ENCODE measurements at places on chromosomes 11 and 22.

GRCh38 chr11:59158206-59159068, 13.5 kb upstream of the DTX4 start:
- peak; percentile 16 for DNase-seq

DNA sequence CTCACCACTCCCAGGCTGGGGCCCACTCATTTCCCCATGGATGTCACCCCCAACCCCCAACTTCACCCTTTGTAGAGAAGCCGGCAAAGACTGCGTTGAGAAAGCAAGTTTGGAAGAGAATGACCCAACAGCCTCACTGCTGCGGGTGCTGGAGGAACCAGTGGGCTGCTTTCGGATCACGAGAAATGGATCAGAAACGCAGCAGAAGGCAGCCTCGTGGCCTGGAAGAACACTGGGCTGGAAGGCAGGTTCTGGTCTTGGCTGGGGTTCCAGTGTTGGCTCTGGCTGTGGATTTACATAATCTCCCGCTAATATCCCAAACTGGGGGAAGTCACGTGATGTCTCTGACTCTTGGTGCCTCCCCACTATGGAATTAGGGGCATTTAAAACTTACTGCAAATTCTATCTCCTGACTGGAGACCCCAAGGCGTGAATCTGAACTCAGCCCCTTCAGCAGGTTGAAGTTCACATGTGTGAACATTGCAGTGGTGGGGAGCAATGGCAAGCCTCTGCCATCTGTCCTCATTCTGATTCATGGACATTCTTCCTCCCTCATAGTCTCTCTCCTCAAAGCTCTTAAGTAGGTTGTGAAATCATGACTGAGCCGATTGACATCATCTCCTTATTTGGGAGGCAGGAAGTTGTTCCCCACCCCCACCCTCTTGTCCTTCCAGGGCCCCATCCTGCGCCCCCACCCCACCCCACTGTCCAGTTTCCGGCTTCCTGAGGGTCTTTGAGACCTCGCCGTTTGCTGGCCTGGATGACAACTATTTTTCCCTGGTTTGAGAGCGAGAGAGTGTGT, 37.0 kb upstream of the TIMP3 start:
- DNase-seq, result no peak

- no peak for DNase-seq
These were observed 18.9 kb upstream of the LYVE1 start for GRCh38 chr11:10587388-10587787.

DNA sequence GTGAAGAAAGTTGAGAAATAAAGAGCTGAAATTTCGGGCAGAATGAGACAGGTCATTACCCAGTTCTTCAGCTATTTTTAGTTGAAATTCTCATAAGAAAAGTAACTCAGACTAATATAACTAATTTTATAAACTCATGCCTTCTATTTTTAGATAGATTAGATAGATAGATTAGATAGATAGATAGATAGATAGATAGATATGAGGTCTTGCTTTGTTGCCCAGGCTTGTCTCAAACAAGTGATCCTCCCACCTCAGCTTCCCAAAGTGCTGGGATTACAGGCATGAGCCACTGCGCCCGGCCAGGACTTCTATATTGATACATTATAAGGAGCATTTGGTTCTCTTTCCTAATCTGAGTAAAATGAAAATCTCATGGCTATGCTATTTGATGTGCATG, 26.9 kb upstream of the OR8G1 start:
- no peak for DNase-seq

DNA sequence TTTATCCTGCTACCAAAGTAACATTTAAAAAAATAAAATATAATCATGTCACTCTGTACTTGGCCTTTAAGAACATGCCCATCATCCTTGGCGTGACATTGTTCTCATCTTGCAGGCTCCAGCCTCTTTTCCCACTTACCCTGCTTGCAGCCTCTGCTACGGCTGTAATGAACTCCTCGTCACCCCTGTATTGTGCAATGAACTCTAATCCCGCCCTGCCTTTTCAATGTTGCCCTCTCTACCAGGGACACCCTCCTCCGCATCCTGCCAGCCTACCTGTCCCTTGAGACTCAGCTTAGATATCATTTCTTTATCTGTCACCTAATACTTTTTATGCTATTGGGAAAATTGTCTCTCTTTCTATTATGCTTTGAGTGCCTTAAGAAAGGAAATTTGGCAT, 12.6 kb upstream of the MMP20 start:
- no peak for DNase-seq

- no peak for DNase-seq
These were observed 155.7 kb downstream of the CWF19L2 start for GRCh38 chr11:107301878-107302277.

DNA sequence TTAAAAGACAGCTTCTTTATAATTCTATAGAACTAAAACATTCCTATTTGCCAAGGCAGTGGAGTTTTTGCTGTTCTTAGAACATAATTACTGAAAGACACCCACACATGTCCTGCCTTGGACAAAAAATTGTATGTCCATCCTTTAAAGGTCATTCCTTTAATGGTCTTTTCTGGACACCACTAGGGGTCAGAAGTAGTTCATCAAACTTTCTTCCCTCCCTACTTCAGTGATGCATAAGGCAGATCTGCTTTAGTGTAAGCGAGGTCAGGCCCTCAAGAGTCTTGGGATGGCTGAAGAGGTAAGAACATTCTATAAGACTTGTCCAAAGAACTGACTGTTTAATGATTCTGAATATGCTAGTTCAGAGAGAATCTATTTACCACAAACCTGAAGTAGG, 4.3 kb upstream of the OR51V1 start:
- DNase-seq, result no peak

GRCh38 chr11:9947231-9947864, 283.5 kb downstream of the SWAP70 start:
- no peak for DNase-seq

DNA sequence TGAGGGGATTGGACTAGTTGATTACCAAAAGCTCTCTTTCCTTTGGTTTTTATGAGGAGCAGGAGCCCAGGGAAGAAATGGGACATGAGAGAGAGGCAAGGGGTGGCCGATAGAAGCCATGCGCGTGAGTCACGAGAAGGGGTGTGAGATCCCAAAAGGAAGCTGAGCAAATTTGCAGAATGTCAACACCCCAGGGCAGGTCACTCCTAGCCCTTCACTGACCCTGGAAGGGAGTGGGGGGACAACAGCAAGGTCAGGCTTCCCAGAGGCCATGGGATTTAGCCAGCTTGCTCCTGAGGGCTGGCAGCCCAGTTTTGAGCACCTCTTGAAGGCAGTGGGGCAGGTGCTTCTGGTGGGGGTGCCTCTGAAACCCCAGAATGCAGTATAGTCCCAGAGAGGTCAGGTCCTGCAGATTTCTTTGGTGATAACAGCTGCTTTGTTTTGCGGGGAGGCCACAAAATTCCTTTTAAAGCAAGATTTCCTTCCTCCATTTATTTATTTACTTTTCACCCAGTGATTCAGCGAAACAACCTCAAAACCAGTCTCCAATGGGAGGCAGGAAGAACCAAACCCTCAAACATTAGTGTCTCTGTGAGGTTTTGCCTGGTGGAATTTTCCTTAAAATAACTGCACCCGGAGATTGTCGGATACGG, 40.1 kb upstream of the TIMP3 start:
- no peak for DNase-seq

- no peak for DNase-seq
These were observed 11.9 kb downstream of the PATE3 start for GRCh38 chr11:125799808-125800207.

DNA sequence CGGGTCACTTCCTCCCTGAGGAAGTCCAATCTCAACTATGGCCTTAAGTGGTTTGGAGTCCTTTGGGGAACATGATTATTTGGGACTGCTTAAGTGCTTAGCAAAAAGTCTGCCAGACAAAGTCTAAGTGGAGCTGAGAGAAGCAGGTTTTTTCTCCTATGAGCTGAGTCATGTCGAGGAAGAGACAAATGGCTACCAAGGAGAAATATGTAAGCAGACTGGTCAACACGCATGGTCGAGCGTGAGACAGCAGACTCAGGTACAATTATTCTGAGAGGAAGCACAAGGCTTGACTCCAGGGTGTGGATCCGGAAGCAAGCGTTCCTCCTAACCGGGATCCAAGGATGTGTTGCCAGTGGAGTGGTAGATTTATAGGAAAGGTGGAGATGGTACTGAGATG, 30.6 kb downstream of the UBASH3B start:
- DNase-seq, result no peak

GRCh38 chr22:28480000-28480715, 199.5 kb downstream of the TTC28 start:
- DNase-seq, result no peak

DNA sequence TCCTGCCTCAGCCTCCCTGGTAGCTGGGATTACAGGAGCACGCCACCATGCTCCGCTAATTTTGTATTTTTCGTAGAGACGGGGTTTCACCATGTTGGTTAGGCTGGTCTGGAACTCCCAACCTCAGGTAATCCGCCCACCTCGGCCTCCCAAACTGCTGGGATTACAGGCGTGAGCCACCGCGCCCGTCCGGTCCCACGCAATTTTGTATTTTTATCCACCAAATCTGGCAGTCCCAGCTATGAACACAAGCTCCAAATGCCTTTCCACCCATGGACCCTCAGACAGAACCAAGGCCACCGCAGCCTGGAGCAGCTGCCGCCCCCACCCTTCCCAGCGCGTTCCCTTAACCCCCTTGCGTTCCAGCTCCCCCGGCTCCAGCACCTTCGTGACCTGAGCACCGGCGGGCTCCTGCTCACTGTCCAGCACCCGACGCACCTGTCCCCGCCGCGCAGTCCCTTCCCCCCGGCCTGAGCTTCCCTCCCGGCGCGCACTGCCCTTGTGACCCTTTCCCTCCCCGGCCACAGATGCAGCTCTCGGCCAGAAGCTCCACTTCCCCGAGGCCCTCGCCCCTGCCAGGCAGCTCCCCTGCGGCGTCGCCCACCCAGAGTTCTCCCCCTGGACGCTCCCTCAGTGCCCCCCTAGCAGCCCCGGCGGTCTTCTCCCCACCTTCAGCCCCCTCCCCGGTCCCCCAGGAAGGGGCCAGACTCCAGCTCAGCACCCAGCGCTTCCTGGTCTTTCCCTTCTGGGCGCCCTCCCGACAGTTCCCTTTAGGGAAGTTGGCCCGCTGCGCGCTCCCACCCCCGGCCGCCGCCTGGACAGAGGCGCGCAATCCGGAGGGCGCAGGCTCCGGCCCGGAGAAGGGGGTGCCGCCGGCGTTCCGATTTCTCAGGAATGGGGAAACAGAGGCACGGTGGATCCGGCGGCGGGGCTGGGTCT, 5.6 kb upstream of the ZBED4 start:
- no peak for DNase-seq

DNA sequence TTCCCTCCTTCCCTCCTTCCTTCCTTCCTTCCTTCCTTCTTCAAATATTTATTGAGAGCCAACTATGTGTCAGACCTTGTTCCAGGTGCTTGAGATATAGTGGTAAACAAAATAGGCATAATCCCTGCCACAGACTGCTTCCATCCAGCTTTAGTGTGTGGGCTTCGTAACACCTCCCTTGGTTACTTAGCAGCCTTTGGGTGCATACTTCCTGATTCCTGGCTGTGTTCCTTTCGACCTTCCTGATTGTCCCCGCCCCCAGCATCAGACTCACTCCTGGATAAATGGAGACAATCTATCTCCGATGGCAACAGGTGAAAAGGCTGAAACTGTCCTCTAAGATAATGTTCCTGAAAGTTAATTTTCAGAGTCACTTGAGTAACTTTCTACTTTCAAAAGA, 13.5 kb downstream of the CCDC81 start:
- DNase-seq, result no peak

DNA sequence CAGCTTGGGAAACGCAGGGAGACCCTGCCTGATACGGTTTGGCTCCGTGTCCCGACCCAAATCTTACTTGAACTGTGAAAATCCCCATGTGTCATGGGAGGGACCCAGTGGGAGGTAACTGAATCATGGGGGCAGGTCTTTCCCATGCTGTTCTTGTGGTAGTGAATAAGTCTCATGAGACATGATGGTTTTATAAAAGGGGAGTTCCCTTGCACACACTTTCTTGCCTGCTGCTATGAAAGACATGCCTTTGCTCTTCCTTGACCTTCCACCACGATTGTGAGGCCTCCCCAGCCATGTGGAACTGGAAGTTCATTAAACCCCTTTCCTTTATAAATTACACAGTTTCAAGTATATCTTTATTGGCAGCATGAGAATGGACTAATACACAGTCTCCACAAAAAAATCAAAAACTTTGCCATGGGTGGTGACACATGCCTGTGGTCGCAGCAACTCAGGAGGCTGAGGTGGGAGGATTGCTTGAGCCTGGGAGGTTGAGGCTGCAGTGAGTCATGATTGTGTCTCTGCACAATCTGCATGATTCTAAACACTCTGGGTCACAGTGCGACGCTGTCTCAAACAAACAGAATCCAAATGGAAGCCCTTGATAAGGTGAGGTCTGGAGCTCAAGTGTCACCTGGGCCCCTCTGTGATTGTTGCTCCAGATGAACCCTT, 34.9 kb downstream of the SYN3 start:
- no peak for DNase-seq

DNA sequence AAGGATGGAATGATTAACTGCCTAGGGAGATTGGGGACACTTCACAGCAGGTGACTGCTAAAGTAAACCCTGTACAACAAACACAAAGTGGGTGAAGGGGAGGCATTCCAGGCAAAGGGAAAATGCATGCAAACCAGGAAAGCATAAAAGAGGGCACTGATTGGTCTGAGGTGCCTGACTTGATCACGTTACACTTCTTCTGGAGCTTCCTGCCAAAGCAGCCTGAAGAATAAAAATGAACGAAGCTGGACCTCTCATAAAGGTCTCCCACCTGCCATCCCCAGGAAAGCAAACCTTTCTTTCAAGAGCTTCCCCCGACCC, 46.7 kb upstream of the SCUBE2 start:
- DNase-seq, result peak; percentile 52

- no peak for DNase-seq
These were observed 60.9 kb upstream of the HSPA8 start for GRCh38 chr11:123122852-123123251.

GRCh38 chr11:131894615-131895544, 524.5 kb downstream of the NTM start:
- no peak for DNase-seq

DNA sequence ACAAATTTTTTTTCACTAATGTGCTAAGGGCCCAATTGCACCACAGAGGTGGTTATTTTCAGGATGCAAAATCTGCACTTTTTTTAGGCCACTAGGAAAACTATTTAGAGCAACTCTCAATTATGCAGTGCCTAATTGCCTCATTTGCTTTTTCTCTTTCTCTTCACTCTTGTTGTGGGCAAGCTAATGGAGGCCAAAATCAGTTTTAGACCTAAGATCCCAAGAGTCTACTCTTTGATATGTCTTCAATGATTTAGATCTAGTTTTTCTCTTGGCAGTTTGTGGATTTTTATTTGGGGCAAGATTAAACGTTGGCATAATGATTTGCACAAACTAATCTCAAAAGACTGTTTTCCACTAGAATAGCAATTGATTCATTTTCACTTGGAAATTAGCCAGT, 1996.9 kb downstream of the LRRC4C start:
- DNase-seq, result no peak

- no peak for DNase-seq
These were observed 11.3 kb downstream of the IZUMO1R start for GRCh38 chr11:94315664-94316063.

GRCh38 chr11:79396001-79396400, 44.8 kb downstream of the TENM4 start:
- no peak for DNase-seq
